ENCODE measurements at places on chromosomes 6 and 20. TPM values are rescaled to one million over a fixed set of nuclear protein-coding genes. Genes with fewer than 3 reads are reported as not detected.

ENPP4 gene
- total RNA-seq, result 0.09 TPM

SIRT5 gene
- 5.8 TPM for total RNA-seq

SESN1 gene
- total RNA-seq, result 15.1 TPM

RPS10 gene
- total RNA-seq, result 1,629 TPM

HCRTR2 gene
- total RNA-seq, result not detected

BTNL2 gene
- total RNA-seq, result not detected

NKAIN4 gene
- not detected for total RNA-seq

RFX6 gene
- not detected for total RNA-seq

- DNase-seq, result no peak
These were observed 10.4 kb upstream of the MMP9 start for GRCh38 chr20:45998337-45998736.

DNA sequence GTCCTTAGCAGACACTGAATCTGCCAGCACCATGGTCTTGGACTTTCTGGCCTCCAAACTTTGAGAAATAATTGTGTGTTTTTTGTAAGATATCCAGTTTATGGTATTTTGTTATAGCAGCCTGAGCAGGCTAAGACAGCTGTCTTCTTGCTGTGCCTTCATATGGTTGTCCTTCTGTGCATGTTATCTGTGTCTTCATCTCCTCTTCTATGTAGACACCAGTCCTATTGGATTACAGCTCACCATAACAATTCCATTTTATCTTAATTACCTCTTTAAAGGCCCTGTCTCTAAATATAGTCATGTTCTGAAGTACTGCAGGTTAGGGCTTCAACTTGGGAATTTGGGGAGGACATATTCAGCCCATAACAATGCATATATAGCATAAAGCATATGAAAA, 44.3 kb upstream of the REV3L start:
- no peak for DNase-seq

DNA sequence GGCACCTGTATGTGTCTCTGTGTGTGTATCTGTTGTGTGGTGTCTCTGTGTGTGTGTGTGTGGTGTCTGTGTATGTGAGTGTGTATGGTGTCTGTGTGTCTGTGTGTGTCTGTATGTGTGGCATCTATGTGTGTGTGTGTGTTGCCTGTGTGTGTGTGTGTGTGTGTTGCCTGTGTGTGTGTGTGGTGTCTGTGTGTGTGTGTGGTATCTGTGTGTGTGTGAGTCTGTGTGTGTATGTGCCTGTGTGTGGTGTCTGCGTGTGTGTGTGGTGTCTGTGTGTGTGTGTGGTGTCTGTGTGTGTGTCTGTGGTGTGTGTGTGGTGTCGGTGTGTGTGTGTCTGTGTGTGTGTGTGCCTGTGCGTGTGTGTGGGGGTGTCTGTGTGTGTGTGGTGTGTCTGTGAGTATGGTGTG, 31.7 kb upstream of the VEGFA start:
- no peak for DNase-seq

DNA sequence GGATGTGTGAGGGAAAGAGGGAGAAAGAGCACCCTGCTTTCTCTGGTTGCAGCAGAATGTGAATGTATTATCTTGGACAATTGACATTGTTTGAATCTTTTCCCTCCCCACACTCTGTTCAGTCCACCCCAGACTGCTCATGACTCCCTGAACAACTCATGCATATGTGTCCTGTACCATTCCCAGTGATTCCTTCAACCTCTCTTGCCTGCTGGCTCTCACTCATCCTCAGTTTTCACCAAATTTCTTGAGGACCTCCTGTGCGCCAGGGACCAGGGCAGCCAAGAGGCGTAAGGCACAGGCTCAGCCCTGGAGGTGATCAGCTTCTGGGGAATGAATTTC, 5.4 kb downstream of the NOX3 start:
- DNase-seq, result no peak

DNA sequence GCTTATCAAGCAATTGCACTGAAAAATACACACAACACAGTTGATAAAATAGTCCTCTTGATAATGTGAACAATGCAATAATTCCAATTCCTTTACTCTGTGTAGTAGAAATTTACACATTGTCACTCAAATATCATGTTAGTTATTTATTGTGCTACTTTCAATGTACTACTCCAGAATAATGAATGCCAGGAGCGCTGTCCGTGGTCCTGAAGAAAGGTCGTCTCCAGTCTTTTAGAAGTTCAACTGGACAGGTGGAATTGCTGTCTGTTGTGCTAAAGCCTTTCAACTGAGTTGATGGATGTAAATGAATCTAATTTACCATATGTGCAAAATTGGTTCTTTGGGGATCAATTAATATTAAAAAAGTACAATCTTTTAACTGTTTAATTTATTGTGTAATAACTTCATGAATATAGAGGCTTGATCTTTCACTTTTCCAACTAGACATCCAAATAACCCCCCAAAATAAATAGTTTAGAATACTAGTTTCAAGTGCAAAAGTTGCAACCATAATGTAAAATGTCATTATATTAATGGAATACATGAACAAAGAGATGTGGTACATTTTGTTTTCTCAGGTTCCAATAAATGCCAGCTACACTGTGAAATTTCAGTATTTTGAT, 3.2 kb downstream of the GRIK2 start:
- DNase-seq, result peak; percentile 40

DNA sequence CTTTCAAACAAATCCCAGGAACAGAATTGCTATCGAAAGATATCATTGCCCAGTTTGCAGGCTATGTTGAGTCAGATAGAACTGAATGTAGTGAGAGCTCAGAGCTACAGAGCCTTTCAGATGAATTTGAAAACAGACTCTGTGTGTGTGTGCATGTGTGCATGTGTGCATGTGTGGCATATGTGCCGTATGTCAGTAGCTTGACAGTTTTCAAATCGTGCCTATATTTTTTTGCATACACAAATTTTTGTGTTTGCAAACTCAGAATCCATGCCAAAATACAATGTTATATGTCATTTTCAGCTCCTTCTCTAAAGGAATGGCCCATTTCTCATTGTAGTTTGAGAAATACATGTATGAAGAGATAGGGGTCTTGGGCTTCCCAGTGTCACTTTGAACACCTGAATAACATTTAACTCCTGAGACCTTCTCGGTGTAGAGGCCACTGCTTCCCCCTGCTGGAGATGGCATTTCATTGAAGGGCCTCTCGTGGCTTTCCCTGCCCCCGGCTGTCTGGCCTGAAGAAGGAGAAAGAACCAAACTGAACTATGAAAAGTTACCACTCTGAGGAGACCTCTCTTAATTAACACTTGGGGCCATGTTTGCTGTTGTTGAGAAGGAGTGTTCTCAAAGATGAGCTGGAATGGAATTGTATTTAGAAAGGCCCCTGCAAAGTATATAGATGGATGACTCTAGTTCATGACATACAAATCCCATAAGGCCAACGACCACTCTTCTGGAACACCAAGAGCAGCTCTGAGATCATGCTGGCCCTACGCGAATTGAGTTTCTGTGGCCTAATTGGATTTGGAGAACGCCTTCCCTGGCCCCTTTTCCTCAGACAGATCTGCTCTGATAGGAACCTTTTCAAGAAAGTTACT, 58.7 kb downstream of the VAPB start:
- peak; percentile 32 for DNase-seq

- DNase-seq, result peak; percentile 63
These were observed 65.5 kb upstream of the FYN start for GRCh38 chr6:111938710-111939109.

- DNase-seq, result no peak
These were observed 131.7 kb upstream of the SLC22A16 start for GRCh38 chr6:110608151-110608550.

- DNase-seq, result no peak
These were observed 17.0 kb upstream of the MRS2 start for GRCh38 chr6:24385536-24386269.

- DNase-seq, result peak; percentile 91
These were observed 6.8 kb upstream of the RIPK1 start for GRCh38 chr6:3061501-3061941.

DNA sequence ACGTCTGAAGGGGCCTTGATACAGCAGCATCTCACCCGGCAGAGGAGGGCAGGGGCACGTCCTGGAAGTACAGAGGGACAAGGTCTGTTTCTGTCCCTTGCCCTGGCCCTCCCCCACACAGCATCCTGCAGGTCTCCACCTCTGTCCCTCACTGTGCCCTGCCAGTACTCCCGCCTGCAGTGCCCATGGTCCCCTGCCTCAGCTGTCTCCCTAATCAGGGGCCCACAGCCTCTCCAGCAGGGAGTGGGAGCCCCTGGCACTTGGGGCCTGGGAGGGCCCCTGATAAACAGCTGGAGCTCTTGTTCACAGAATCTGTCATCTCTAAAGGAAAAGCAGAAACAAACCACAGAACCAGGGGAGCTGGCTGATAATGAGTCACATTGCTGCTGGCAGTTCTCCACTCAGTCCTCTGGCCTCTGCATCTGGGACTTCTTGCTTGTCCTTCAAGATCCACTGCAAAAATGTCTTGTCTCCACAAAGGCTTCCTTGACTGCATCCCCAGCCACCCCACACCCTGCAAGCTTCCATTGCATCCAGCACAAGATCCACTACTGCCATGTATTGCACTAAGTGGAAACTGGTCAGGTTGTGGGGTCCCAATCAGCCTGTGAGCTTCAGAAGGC, 33.2 kb upstream of the TAF8 start:
- peak; percentile 83 for DNase-seq

GRCh38 chr6:48426636-48427035, 315.6 kb upstream of the PTCHD4 start:
- peak; percentile 93 for DNase-seq

GRCh38 chr6:126738146-126738545, 380.3 kb upstream of the RSPO3 start:
- no peak for DNase-seq

GRCh38 chr6:33975661-33976436, 170.0 kb downstream of the GRM4 start:
- no peak for DNase-seq

DNA sequence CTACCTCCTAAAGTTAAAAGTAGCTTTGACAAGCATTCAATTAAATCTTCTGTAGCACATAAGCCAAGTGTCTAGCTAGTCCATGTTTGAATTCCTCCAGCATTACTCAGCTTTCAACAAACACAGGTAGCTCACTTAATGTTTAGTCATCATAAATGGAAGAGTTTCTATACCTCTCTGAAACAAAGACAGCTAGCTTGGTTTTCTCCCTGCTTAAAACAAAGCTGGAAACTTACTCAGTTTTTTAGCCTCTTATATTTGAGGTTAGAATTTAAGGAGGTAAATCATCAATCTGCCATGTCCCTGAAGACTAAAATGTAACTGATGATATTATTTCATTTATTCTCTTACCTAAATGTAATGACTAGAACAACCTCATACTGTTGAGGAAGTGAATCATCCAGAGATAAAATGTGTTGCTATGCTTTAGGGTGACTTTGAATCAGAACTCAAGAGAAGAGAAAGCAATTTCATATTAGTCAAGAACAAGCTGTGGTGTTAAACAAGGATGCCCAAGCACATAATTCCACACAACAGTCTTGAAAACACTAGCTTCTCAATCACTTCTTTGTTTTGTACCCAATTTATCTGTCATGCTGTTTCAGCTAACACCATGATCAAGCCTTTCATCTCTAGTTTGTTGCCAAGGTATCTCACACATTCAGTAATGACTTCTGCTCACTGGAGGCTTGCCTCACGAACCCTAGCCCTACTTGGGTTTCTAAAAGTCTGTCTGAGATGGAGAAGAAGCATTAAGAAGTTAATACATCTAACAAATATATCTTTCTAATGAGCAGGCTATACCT, 251.9 kb downstream of the EPM2A start:
- no peak for DNase-seq

DNA sequence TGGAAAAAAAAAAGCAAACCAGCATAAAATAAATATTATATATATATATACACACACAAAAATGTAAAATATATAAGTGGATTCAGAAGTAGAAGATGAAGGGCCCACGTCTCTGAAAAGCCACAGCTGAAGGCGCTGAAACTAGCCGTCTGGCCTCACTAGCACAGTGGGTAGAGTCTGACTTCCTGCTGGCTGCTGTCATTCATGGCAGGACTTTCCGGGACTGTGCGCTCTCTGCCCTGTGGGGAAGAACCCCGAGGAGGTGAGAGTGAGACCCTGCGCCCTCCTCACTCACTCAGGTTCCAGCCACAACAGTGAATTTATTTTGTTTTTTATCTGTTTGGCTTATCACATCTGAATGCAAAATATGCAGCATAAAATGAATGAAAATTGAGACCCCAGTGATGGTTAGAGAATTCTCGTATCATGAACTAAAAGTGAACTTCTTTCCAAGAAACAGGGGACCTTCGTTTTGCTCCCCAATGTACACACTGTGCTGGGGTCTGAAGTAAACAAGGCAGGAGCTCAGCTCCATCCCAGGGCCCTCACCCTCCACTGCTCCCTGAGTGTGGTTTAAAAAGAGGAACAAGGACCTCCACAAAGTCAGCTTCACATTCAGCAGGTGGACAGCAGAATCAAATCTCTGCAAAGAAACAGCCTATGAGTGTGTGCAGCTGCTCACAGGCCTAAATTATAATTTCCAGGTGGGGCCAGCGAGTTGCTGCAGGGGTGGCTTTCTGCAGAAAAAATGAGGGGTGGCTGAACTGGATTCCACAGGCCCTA, 1.3 kb upstream of the RAMACL start:
- no peak for DNase-seq

GRCh38 chr20:35104685-35105295, 12.2 kb upstream of the TRPC4AP start:
- no peak for DNase-seq

DNA sequence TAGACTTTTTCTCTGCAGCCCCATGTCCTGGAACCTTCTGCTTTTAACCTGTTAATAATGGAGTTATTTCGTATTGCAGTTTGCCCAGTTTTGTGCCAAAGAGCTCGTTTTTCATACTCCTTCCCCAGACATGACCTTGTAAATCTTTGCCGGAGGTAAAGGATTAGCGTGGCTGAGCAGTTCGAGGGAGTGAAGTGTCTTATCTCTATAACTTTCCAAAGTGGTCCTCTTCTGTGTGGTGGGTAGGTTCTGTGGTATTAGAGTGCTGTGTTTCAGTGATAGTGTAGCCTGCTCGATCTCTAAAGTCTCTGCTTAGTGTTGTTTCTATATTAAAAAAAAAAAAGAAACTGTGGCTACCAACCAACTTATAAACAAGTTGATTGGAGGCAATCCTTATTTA, 67.5 kb downstream of the FARS2 start:
- no peak for DNase-seq

DNA sequence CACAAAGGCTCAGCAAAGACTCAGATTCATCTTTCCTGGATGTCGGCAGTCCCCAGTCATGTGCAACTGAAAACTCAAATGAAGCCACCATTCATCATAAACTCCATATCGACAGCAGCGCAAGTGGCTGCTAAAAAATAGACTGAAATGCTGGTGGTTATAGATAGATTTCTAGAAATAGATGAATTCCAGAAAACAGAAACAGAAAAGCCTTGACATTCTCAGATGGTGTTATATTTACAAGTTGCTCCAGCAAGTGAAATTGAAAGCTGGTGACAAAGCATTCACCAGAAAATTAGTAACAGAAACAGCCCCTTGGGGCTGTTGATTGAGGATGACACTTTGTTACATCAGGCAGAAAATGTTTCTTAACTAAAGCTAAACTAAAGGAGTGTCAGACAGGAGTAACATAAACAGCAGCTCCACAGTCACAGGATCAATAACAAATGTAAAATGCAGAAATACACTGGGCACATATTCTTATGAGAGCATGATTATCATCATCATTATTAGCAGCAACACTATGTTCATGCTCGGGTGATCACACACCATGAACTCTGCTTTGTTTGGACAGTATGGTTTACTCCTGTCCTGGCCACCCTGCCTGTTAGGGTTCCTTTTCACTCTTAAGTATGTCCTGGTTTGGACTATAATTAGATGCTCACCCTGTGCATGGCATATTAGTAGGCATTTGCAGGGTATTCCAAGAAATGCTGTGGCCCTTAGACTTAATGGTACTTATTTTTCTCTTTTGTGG, 36.4 kb upstream of the SLC35F1 start:
- no peak for DNase-seq

All from HFFc6 (cell line).